H9 (cell line): ENCODE measurements at places on chromosomes 12 and 14. TPM values are rescaled to one million over a fixed set of nuclear protein-coding genes. Genes with fewer than 3 reads are reported as not detected.

DACT1 gene
- total RNA-seq, result 4.4 and 4.6 TPM in 2 replicates

DNA sequence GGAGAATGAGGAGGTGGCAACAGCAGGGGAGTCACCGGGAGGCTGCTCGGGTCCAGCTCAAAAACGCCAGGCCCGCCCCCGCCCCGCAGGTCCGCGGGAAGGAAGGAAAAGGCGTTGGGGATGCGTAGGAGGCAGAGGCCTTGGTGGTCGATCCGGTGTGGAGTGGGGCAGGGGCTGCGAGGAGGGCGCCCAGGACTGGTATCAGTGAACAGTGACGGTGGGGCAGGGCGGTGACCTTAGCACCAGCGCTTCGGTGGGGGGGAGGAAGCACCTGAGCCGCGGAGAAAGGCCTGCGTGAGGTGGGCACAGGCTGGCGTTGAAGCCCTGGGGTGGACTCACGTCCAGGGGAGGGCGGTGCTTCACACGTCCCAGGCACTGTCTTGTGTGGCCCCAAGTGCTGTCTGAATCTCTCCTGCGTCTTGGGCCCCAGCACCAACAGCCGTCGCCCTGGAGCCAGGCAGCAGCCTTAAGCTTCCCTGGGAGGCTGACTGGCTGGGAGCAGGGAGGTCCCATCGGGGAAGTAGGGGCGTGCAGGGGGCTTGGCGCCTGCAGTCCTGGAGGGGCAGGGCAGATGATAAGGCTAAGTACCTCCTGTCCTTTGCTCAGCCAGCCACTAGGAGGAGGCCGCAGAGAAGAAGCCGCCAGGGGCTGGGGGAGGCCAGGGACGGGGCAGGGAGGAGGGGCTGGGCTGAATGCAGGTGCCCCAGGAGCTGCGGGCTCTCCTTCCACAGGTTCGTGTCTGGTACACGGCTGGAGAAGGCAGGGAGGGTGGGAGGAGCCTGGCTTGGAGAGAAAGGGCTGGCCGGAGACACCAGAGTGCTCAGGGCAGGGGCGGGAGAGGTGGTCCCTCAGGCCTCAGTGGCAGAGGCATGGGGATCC lies 26.5 kb downstream of the ZBTB42 start:
- H3K27ac ChIP-seq, result no peak overlapping the region
- no peaks in the 10 kb centered on the region for H3K4me1 ChIP-seq
- H3K36me3 ChIP-seq, result peaks cover 6% of the 10 kb centered on the region
- peak overlapping the region; percentile 80 for H3K4me3 ChIP-seq
- DNase-seq, result peak; percentile 94

GRCh38 chr14:102603293-102603907 lies 11.0 kb downstream of the RCOR1 start:
- H3K4me3 ChIP-seq, result no peak overlapping the region
- no peak overlapping the region for H3K27ac ChIP-seq
- no peak for DNase-seq
- no peaks in the 10 kb centered on the region for H3K27me3 ChIP-seq
- H3K4me1 ChIP-seq, result no peaks in the 10 kb centered on the region

LHX5 gene
- 1.9 and 2.1 TPM in 2 replicates for total RNA-seq

DGLUCY gene
- total RNA-seq, result 24.8 and 29.6 TPM in 2 replicates

GPR68 gene
- 0.07 and 0.33 TPM in 2 replicates for total RNA-seq

DNA sequence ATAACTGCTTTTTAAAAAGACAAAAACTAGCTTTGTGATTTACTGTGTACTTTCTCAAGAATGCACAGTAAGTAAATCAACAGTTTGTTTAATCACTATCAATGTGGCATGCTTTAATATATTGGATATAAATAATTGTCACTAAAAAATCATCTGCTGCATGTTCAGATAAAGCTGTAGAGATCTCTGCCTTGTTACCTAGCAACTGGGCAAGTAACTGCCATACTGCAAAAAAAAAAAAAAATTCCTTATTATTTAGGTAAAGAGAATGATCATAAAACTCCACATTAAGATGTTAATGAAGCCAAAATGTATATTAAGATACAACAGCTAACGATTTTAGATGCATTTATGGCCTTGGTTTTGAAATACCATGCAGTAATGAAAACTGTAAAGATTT lies 237.4 kb downstream of the APAF1 start:
- no peak for DNase-seq
- no peaks in the 10 kb centered on the region for H3K36me3 ChIP-seq
- no peak overlapping the region for H3K4me3 ChIP-seq
- no peaks in the 10 kb centered on the region; the same call in 1 of the 2 replicates for H3K4me1 ChIP-seq

PZP gene
- total RNA-seq, result not detected in 2 replicates

- no peak overlapping the region for H3K27ac ChIP-seq
- no peaks in the 10 kb centered on the region for H3K27me3 ChIP-seq
- H3K36me3 ChIP-seq, result no peaks in the 10 kb centered on the region
- H3K4me3 ChIP-seq, result no peak overlapping the region
- no peak for DNase-seq
Measured at GRCh38 chr14:76117789-76118484, 33.8 kb upstream of the GPATCH2L start.

KRT78 gene
- total RNA-seq, result not detected in 2 replicates

ERG28 gene
- total RNA-seq, result 29.1 and 29.4 TPM in 2 replicates

DNA sequence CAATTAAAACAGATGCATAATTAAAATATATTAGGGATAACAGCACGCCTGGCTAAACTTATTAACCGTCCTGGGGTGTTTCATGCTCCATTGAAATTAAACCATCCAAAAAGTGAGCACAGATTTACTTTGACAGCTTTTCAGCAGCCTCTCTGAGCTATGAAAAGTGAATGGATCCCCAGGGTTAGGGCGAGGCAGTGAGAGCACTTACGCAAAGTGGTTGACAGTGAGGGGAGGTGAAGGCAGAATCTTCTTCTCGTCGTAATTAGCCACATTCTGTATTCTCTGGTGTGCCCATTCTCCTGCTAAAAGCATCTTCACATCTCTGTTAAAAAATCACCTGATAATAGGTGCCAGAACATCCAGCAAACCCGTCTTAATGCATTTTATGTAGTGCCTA lies 1.9 kb downstream of the TMTC2 start:
- no peak overlapping the region for H3K27ac ChIP-seq
- no peaks in the 10 kb centered on the region for H3K27me3 ChIP-seq
- no peaks in the 10 kb centered on the region for H3K36me3 ChIP-seq
- no peaks in the 10 kb centered on the region for H3K4me1 ChIP-seq

DNA sequence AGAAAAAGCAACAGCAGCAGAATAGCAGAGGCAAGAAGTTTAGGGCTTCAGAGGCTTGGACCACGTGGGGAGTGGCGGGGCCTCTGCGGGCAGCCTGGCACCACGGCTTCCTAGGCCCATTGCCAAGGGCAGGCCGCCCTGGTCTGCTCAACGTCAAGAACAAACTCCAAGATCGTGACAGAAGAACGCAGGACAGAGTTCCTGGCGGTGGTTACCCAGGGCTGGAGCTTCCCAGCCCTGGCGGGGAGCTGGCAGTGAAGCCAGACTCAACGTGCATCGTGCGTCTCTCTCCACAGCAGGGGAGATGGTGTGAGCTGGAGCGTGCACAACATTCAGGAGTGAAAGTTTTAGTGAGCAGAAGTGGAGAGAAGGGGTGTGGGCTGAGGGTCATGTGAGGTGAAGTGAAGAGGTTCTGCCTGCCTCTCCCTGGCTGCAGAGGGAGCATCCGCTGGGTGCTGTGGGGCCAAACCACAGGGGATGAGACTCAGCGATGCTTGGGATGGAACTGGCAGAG lies 13.9 kb upstream of the CACNA2D4 start:
- H3K36me3 ChIP-seq, result no peaks in the 10 kb centered on the region
- H3K27me3 ChIP-seq, result no peaks in the 10 kb centered on the region
- peak; percentile 30 for DNase-seq
- H3K4me1 ChIP-seq, result no peaks in the 10 kb centered on the region

GRCh38 chr12:48446161-48446776 lies 26.1 kb upstream of the ANP32D start:
- no peaks in the 10 kb centered on the region for H3K27me3 ChIP-seq
- peaks cover 2% of the 10 kb centered on the region; the same call in 1 of the 2 replicates for H3K36me3 ChIP-seq
- H3K27ac ChIP-seq, result no peak overlapping the region
- no peak for DNase-seq
- no peak overlapping the region for H3K4me3 ChIP-seq

RFX4 gene
- total RNA-seq, result 0.13 and 0.57 TPM in 2 replicates

GRCh38 chr12:52235822-52236361 lies 2.8 kb downstream of the KRT7 start:
- H3K4me3 ChIP-seq, result no peak overlapping the region
- H3K27ac ChIP-seq, result no peak overlapping the region
- no peak for DNase-seq
- H3K4me1 ChIP-seq, result peaks cover 12% of the 10 kb centered on the region
- H3K27me3 ChIP-seq, result peaks cover 8% of the 10 kb centered on the region

KRT6A gene
- not detected in 2 replicates for total RNA-seq

WNT1 gene
- not detected in 2 replicates for total RNA-seq

PARP2 gene
- 25.2 and 25.4 TPM in 2 replicates for total RNA-seq

DNA sequence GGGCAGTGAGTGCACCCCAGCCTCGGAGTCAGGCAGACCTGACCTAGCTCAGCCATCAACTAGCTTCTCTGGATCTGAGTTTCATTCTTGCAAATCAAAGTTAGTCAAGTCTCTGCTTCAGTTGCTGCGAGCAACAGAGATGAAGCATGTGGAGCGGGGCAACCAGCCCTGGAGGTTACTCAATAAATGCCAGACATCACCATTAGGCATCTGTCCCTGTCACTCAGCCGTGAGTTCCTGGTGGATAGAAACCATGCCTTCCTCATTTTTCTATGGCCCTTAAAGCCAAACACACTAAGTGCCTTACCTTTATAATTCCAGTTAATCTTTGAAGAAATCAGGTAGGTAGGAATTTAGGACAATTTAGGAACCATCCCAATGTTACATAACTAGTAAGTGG lies 19.3 kb downstream of the RFX4 start:
- no peaks in the 10 kb centered on the region for H3K27me3 ChIP-seq
- H3K4me3 ChIP-seq, result no peak overlapping the region
- peaks cover 3% of the 10 kb centered on the region for H3K4me1 ChIP-seq
- DNase-seq, result no peak
- no peak overlapping the region for H3K27ac ChIP-seq
